ENCODE measurements at places on chromosomes 13 and 19.

- DNase-seq = no peak
These were observed 366.4 kb downstream of the KLF12 start for GRCh38 chr13:73767747-73768315.

- no peak for DNase-seq
These were observed 11.6 kb downstream of the CBY2 start for GRCh38 chr13:45713721-45714120.

DNA sequence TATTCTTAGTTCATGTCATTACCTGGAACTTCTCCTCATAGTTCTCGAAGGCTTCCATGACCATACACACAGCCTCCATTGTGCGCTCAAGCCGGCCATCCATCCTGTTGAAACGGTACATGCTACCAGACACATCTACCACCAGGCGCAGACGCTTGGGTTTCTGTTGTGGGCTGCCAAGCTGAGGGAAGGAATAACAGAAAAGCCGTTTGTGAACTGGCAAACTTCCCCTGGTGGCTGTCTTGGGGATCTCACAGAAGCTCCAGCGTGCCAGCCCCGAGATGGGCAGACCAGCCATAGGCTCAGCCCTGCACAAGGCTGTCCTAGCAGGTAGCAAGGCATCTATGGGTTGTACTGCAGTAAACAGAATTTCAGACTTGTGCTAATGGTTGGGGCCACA, 130.1 kb downstream of the RGCC start:
- no peak for DNase-seq

- no peak for DNase-seq
These were observed 25.1 kb downstream of the RBM26 start for GRCh38 chr13:79380997-79381396.

DNA sequence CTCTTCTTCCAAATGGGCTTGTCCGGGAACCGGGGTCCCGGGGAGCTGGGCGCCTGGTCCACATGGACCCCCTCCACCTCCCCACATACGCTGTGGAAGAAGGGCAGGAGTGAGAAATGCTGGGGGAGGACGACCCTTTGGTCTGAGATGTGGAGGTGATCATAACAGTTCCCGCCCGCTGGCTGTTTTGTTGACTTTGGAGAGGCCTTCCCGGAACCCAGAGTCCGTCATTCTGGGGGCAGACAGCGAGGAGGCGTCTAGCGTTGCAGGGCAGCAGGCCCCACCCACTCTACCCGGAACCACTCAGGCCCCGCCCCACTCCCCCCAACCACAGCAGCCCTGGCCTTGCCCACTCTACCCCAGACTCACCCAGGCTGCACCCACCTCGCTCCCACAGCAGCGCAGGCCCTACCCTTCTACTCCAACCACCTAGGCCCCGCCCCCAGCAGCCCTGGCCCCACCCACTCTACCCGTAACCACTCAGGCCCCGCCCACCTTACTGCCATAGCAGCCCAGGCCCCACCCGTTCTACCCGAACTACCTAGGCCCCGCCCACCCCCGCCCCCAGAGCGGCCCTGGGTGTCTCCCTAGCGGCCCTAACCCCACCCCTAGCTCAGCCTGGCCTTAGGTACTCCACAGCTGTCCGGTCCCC, 7.1 kb downstream of the GPR108 start:
- no peak for DNase-seq

GRCh38 chr13:71634182-71634581, 232.8 kb downstream of the DACH1 start:
- DNase-seq = no peak

- DNase-seq = no peak
These were observed 28.6 kb upstream of the EID2 start for GRCh38 chr19:39568604-39569003.

Measured in NCI-H1436 treated with DMSO at 0.1 percent for 48 hours (cell line).